ENCODE measurements at places on chromosomes 12 and 14.
A peak's percentile ranks its signal among the peaks of the same experiment; 100 is the strongest.

DNA sequence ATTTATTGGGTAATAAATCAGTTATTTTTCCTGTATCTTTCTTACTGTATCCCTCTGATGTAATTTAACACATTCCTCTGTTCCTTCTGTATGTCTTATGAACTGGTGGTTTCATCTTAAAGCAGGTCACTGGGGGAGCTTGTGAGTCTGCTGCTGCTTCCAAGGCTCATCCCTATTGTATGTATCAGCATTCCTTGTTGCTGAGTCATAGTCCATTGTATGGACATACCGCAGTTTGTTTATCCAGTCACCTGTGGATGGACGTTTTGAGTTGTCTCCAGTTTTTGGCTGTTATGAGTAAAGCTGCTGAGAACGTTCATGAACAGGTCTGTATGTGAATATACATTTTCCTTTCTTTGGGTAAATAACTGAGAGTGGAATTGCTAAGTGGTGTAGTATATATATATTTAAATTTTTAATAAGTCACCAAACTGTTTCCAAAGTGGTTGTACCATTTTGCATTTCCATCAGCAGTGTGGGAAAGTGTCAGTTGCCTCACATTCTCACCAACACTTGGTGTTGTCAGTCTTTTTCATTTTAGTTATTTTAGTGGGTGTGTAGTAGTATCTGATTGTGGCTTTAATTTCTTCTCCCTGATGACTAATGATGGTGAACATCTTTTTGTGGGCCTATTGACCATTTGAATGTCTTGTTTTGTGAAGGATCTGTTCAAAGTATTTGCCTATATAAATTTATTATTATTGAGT, 82.7 kb downstream of the BEGAIN start:
- DNase-seq = no peak

GRCh38 chr14:77674931-77675330, 32.9 kb downstream of the ALKBH1 start:
- DNase-seq = no peak

GRCh38 chr12:1670358-1671268, 20.3 kb upstream of the ADIPOR2 start:
- no peak for DNase-seq

- no peak for DNase-seq
Observed at GRCh38 chr14:34978444-34978843, 4.3 kb upstream of the SRP54 start.

- DNase-seq = no peak
Observed at GRCh38 chr14:106872611-106873446, 1346.4 kb downstream of the TMEM121 start.

DNA sequence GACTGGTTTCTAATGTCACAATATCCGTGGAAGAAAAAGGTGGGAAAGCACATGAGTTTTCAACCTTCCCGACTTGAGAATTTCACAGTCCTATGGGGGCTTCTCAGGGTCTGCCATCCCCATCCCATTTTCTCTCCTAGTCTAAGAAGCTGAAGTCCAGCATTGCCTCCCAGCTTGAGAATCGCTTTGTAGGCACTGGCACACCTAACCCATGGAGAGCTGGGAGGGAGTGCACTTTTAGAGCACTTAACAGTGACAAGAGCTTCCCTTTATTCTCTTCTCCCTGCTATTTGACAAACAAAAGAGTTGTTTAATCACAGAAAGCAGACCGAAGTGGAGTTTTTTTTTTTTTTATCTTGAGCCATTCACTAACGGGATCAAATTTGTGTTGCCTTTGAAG, 22.8 kb upstream of the SRRM4 start:
- no peak for DNase-seq

GRCh38 chr14:97866195-97866594, 1069.0 kb downstream of the VRK1 start:
- DNase-seq = no peak

GRCh38 chr14:68941820-68942219, 37.3 kb downstream of the ACTN1 start:
- DNase-seq = no peak

- DNase-seq = no peak
Observed at GRCh38 chr12:115109863-115110262, 425.9 kb upstream of the TBX3 start.

DNA sequence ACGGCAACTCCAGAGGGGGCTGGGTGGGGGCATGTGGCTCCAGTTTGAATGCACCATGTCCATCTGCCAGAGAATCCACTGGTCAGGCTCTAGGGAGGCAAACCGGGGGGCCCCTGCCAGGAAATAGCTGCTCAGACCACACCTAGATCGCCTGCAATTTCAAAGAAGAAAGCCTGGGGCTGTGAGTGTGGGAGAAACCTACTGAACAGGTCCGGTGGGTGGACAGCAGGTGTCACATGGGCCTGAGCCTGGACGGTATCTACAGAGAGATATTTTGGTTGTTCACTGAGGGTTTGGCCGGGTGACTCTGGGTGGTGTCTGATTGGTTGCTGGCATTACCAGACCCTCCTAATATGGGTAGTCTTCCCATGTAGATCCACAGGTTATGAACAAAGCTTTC, 32.0 kb downstream of the DAO start:
- no peak for DNase-seq

- peak; percentile 74 for DNase-seq
Observed at GRCh38 chr12:100163416-100164152, 20.9 kb upstream of the BLTP3B start.

DNA sequence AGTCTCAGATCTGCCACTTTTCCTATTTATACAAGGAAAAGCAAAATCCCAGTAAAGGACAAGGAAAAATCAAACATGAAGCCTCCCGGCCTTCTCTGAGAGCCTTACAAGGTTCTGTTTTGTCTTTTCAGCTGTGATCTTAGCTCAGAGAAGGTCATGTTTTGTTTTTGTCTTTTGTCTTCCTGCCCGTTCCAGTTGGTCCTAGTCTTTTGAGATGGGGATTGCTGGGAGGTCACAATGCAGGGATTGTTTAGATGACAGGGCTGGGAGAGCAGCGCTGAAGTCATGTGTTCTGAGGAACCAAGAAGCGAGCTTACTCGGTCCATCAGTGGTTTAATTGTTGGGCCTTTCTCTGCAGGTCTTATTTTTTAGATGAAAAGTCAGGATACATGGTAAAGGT, 6.0 kb downstream of the PLEKHH1 start:
- peak; percentile 93 for DNase-seq

DNA sequence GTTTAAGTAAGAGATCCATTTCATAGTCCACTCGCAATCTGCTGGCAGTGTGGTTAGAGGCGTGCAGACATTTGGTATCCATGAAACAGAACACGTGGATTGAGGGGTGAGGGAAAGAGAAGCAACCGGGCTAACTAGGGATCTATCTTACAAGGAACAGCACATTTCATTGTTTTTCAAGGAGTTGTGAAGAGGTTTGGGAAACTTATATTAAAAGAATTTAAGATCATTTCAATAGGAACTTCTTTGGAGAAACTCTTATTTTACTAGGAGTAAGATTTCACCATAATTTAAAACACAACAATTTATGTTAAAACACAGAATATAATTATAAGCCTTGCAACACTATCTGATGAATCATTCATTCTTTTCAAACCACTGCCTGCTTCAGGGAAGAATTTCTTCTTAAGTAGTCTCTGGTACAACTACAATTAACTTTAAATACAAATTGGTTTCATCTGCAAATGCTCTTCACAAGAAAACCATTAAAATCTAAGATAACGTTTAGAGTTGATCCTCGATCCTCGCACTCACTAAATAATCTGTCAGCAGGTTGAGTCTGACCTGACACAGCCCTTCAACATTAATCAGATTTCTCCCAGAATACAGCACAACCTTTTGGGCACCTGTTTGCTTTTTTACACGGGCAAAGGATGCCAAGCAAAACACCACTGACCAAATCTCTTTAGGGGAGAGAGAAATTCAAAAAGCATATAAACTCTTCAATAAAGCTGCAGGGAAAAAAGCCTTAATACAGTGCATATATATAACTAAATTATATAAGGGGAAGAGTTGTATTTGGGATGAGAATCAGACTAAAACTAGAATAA, 27.3 kb downstream of the PPTC7 start:
- no peak for DNase-seq

DNA sequence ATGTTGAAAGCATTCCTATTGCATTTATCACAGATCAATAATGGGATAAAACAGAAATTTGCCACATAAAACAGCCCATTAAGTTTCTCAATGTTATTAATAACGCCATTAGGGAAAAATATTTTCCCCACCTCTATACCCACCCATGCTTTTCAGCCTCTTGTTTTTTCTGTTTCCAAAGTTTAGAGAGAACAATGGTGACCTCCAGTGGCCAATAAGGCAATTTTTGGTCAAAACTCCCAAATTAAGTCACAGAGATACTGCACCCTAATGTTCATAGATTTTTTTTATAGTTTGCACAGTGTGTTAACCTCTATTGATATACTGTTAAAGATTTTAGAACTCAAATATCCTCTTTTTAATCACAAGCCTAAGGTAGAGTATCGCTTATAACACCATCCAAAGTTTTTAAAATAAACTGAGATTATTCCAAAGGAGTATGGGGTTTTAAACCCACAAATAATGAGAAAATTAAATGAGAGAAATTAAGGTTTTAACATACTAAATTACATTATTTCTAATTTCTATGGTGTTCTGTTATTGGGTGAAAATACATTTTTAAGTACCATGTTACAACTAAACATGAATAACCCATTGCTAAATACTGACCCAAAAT, 184.7 kb upstream of the DCN start:
- DNase-seq = peak; percentile 2

Measured in hippocampal formation (tissue), 2 donors.